ENCODE measurements at places on chromosomes 7 and 10. TPM values are rescaled to one million over a fixed set of nuclear protein-coding genes. Genes with fewer than 3 reads are reported as not detected.

DNA sequence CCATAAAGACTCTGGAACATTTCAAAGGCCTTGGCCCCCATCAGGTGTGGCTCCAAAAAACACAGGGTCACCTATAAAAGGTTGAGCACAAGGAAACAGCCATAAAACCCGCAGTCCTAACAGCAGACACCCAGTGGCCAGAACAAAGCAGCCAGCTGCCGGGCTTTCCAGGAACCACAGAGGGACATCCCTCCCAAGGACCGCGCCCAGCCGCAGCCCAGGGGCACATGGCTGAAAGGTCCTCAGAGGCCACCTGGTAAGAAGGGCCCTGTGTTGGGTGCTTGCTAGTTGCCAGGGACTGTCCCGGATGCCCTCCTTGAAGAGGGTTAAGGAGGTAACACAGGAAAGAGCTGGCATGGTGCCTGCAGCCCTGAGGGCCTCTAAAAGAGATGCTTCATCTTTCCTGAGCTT lies 32.7 kb downstream of the KCNMA1 start:
- no peak for DNase-seq

- DNase-seq = no peak
Observed at GRCh38 chr7:20241194-20241910, 24.2 kb upstream of the MACC1 start.

DNA sequence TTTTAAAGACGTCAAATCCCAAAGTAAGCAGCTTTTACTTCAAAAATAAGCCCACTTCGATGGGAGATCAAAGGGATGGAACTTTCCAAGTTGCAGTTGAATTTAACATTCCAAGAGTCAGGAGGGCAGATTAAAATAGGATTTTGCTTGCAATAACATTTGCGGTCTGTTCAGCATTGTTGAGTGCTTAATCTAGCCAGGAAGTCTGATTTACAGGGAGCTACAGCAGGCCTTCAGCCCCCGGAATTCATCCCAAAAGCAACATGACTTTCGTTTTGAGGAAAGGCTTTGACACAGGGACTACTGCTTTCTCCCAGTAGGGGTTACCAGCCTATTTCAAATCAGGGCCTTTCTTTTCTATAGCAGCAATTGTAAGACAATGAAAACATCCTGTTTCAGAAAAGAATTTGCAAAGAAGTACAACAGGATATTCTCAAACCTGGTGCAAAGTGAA lies 279.6 kb upstream of the PITRM1 start:
- DNase-seq = no peak

DNA sequence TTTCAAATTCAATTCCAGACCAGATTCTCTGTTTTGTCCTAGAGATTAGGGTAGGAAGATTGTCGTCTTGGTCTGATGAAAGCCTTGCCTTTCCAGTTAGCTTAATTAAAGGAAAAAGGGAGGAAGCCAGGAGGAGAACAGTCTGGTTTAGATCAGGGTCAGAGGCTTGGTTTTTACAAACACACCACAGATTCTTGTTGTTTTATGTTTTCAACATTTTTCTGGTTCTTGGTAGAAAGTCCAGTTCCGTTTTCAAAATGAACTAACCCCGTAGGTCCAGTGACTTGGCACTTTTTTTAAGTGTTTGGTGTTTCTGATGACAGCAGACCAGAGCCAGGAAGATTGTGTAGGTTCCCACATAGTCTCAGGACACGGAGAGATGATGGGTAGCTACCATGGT lies 167.1 kb upstream of the INHBA start:
- no peak for DNase-seq

Gene EXOSC1
- polyA plus RNA-seq = 31.4 TPM
